ENCODE measurements at places on chromosomes 13 and 19.

DNA sequence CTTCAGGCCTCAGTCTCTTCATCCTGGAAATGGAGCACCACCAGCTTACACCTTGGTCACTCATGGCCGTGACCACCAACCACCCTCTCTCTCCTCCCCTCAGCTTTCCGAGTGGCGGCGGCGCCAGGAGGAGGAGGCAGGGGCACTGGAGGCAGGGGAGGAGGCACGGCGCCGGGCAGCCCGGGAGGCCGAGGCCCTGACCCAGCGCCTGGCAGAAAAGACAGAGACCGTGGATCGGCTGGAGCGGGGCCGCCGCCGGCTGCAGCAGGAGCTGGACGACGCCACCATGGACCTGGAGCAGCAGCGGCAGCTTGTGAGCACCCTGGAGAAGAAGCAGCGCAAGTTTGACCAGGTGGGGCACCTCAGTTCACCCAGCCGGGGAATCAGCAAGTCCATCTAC lies 47.7 kb downstream of the KCNC3 start:
- no peak for DNase-seq

- DNase-seq = no peak
Measured at GRCh38 chr13:90447034-90447733, 900.3 kb upstream of the MIR17HG start.

GRCh38 chr13:75489502-75490263 lies 7.7 kb upstream of the TBC1D4 start:
- DNase-seq = no peak

DNA sequence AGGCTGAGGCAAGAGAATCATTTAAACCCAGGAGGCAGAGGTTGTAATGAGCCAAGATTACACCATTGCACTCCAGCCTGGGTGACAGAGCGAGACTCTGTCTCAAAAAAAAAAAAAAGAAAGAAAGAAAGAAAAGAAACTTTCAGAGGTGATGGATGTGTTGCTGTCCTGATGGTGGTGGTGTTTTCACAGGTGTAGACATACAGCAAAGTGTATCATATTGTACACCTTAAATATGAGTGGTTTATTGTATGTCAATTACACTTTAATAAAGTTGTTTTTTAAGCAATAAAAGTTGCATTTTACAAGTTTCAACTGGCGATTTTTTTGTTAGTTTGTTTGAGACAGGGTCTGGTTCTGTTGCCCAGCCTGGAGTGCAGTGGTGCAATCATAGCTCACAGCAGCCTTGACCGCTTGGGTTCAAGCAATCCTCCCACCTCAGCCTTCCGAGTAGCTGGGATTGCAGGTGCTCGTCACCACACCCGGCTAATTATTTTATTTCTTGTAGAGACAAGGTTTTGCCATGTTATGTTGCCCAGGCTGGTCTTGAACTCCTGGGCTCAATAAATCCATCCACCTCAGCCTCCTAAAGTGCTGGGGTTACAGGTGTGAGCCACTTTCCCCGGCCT lies 13.5 kb upstream of the INSR start:
- no peak for DNase-seq

- DNase-seq = no peak
Measured at GRCh38 chr19:45311621-45312020, 11.1 kb downstream of the CKM start.

DNA sequence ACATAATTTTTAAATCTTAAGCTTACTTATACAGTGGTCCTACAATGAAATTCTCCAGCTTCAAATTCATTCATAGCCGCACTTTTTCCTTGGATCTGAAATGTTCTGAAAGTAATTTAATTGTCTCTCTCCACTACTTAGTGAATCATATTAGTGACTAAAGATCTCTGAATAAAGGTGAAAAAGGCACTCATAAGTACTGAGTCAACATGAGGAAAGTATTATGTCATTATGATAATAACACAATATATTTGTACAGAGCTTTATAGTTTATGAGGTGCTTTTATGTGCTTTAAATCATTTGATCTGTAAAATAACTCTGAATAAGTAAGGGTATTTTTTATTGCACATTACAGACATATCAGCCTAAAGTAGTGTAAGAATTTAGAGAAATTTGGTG lies 628.2 kb upstream of the SLITRK5 start:
- no peak for DNase-seq

DNA sequence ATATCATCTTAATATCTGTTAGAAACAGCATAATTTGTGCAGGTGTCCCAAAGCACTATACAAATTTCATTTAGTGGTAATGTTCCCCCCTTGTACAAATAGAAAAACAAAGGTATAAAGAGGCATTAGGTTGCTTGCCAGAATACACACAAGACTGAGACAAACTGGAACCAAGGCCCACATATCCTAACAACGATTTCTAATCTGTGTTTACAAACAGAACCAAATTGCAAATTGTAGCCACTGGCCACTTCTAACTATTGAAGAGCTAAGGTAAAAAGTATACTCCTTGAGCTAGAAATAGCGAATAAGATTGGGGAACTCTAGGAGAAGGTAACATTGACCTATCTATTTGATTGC lies 526.1 kb downstream of the KLF12 start:
- DNase-seq = no peak

GRCh38 chr13:100334214-100334613 lies 245.3 kb downstream of the PCCA start:
- no peak for DNase-seq

- no peak for DNase-seq
Measured at GRCh38 chr19:16527971-16528521, 14.2 kb downstream of the CHERP start.

GRCh38 chr13:67023130-67023876 lies 206.8 kb downstream of the PCDH9 start:
- no peak for DNase-seq

DNA sequence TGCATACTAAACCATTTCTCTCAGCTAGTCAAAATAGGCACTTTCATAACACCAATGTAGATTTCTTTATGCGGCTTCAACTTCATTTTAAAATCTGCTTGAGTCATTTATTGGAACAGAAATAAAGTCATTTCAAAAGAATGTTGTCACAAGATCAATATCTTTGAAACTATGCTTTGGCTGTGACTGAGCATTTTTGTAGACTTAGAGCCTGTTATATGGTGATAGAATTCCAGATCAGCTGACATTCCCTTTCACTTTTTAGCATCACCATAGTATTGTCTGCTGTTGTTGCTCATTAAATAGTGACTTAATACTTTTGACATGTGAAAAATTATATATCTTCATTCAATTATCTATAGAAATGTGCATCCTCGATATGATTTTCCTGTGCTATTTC lies 279.2 kb upstream of the PRR20A start:
- DNase-seq = no peak

DNA sequence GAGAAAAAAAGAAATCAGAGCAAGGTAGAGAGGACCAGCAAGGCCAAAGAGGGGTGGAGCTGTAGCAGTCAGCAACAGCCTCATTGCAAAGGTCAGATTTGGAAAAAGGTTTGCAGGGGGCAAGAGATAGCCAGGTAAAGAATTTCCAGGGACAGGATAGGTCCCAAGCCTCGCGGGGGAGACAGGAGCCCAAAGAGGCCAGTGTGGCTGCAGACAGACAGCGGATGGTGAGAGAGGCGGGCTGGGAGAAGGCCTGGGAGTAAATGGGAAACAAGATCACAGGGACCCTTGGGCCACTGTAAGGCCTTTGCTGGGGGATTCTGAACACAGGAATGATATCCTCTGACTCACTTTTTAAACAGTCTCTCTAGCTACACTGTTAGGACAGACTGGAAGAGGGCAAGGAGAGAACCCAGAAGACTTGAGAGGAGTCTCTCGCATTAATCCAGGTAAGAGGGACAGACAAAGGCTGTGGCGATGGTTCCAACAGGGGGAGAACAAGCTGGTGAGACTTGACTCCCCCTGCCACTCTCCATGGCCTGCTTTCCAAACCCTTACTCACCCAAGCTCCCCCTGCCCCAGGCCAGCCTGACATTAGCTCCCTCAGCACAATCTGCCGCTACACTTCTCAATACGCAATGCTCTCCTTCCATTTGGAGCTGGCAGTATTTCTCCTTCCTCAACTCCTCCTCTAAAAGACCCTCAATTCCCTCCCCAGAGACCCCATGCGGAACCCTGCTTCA lies 31.8 kb downstream of the DOCK9 start:
- no peak for DNase-seq

DNA sequence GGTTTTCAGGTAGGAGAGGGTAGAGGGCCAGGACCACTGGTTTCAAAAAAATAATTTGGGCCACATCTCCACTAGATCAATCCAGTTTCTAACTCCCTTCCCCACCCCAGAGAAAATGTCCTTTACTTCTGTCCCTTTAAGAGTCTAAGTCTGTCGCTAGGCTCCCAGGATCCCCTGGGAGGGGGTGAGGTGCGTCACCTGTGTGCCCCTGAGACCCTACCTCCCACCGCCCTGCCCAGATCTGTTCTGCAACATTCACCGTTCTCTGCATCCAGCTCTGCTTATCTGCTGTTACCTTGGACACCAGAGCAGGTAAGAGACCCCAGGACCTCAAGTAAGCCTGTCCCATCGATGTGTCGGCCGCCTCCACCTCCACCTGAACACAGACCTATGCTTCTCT lies at the start of gene GFY:
TSS of gene GFY (plus strand) at position 211 of the 400 bp plus-strand sequence. CDS start 1,043 bp downstream, outside the sequence.
- no peak for DNase-seq

GRCh38 chr19:16180611-16181010 lies 4.6 kb upstream of the FAM32A start:
- DNase-seq = no peak

GRCh38 chr19:32671883-32672593 lies 2.9 kb downstream of the ANKRD27 start:
- no peak for DNase-seq

DNA sequence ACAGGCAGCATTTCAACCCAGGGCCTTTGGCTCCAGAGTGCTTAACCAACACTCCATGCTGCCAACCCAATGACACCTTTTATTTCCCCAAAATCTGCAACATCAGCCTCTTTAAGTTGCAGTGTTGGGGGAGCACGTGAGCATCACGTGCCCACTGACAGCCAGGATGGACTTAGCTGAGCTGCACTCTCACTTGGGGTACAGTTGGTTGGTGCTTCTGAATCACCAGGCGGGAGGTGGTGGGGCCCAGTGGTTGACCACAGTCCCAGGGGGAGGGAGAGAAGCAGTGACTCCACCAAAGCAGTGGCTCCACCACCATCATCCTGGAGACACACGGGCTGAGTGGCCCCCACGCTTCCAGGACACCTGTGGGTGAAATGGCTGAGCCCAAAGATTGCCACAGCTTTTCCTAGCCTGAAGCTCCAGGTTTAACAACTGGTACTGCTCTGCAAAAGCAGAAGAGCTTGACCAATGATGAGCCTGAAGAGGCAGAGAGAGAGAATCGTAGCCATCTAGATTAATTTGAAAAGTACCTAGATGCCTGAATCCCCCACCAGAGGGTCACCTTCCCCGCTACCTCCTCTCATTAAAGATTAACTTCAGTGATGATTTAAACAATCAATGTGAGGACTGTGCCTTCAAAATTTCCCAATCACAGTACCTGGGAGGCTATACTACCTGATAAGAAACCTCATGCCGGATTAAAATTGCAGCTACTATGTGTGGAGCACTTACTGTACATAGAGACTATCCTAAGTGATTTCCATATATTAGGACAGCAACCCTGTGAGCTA lies 193.8 kb downstream of the FOXO1 start:
- no peak for DNase-seq

- no peak for DNase-seq
Measured at GRCh38 chr19:3518659-3519058, 12.5 kb downstream of the FZR1 start.

GRCh38 chr19:19269952-19270694 lies 3.0 kb downstream of the TM6SF2 start:
- DNase-seq = no peak

GRCh38 chr19:1482361-1483130 lies 3.5 kb upstream of the C19orf25 start:
- no peak for DNase-seq

DNA sequence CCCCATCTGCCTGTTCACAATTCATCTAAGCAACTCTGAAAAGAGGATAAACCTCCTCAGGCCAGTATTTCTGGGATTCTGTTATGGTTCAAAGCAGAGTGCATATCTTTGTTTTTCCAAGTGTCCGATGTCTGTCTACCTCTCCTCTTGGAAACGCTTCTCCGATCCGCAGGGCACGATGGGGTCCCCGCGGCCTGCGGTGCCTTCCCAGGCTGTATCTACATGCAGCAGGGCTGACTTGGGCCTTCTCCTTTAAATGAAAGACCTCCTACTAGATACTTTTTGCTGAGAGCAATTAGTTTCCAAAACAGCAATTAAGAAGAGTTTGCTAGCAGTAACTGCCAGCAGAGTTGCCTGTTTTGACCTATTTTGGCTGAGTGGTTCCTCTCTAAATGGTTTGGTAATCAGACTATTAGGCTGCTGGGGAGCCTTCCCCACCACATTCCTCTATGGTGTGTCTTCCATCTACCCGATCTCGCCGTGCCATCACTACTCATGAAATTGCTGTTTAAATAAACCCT lies 23.5 kb downstream of the COL4A2 start:
- DNase-seq = no peak

DNA sequence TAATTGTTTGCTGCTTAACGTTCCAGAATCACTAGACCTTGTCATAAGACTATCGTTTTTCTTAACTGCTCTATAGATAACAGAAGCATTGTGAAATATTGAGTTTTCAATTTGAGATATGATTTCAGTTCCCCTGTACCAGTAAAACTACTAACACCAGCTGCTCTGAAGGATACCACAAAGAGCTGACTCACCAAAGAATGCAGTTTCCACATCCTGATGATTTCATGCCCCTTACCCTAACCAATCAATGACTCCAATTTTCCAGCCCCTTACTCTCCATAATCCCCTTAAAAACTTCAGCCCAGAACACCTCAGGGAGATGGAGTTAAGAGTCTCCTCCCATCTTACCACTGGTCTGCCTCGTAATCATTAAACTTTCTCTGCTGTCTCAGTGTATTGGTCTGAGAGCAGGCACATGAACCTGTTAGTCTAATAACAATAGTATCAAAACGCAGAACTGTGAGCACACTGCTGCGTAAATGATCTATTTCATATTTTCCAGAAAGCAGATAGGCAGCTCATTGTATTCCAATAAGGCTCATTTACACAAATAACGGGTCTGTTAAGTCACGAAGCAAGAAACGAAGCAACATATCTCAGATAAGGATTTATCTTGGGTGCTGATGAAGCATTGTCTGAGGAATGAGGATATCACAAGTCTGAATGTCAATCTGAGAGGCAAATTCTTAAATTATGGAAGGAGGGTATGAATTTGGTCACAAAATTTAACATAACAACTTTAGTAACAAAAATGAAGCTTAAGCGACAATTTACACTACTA lies 14.1 kb upstream of the CCNA1 start:
- no peak for DNase-seq

Data from substantia nigra (tissue), 51 donors.